Suppressor macrophage treated with lipopolysaccharide for 4 hours (primary cell): ENCODE measurements at places on chromosomes 2 and 18.
A peak's percentile ranks its signal among the peaks of the same experiment; 100 is the strongest.

DNA sequence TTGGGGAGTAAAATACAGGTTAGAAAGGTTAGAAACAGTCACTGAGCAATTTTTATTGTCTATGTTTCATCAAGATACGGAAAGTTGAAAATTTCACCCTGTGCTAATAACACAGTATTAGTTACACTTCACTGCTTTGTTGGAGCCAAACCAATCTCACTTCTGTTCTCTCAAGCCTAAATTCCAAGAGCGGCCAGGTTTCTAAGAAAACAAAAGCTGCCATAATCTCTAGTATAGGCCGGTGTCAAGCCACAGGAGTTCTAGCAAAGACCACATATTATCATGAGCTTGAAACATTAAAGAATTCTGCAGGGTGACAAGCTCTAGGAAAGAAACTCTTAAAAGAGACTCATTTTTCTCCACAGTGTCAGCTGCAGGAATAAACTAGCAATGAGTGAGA is 128.7 kb downstream of the TXNL1 start:
- no peak for DNase-seq

DNA sequence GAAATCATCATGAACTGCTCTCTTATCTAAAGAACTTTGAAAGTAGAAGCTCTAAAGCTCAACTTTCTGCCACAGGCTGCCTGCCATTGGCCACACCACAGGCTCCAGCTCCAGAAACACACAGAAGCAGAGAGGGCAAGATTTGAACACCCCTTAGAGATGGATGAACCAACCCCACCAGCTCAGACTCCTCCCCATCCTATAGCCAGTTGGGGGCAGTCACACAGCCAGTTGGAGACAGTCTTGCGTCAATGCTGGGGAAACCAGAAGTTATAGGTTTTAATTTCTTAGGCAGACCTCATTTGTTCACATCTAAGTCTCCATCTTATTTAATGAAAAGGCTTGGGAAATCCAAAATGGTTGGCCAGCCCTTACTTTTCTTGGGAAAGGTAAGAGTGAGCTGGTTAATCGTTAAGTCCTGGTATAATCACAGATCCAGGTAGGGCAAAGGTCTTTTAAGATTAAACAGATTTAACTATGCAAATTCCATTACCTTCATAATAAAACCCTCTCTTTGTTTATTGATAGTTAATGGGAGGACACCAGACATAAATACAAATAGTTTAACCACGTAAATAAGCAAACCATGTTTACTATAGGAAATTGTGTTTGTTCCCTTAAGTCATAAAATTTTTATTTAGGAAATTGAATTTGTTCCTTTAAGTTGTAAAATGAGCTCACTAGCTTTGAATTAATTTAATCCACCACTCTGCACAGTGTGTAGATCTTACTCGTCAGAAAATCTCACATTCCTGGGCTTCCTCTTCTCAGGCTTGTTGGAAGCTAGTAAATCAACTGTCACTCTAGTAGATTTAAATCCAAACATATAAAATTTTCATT is 28.0 kb downstream of the MRO start:
- DNase-seq, result no peak

GRCh38 chr2:161998857-161999256 is 75.2 kb downstream of the DPP4 start:
- DNase-seq, result no peak

DNA sequence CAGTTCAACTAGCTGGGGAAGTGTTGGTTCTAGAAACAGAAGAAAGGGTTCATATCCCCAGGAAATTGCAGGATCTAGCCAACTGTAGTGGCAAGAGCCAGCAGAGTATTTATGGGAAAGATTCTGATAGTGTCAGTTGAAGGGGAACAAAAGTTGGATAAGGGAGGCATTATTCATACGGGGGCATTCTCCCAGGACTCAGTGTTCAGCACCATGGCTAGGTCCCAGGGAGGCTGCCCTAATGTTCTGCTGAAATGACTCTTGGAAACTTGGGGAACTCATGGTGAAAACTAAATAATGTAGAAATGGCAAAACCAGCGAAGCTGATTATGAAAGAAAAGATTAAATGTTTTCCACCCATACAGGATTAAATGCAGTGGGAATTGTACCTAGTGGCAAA is 543.7 kb downstream of the TRIB2 start:
- DNase-seq, result no peak

DNA sequence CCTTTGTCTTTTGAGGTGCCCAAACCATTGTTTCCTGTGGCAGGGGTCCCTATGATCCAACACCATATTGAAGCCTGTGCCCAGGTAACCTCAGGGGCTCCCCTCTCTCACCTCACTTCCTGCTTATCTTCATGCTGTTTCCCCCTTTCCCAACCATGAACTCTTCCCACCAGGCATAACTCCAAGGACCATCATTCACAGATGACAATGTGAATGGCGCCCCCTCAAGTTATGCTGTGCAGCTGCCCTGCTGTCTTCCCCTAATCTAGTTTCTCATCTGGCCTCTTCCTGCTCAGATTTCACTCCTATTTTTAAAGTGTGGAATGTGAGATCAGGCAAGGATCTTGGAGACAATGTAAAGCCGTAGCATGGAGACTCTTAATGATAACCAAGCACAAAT is 1.4 kb downstream of the GMPPA start:
- DNase-seq, result no peak

DNA sequence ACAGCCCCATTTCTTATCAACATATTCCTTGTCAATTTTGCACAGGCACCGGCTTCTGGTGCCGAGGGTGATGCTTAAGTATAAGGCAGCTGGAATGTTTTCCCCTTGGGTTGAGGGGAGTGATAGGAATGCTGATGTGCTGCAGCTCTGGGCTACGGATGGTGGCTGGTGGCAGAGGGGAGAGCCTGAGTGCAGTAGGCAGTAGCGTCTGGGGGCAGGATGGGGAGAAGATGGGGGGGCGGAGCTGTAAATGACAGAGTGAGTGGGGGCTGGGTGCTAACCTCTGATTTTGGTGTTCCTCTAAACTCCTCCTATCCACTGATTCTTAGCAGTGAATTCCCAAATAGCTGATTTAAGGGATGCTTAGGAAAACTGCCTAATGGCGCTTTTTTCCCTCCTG is 20.7 kb downstream of the TMEM178A start:
- DNase-seq, result no peak

DNA sequence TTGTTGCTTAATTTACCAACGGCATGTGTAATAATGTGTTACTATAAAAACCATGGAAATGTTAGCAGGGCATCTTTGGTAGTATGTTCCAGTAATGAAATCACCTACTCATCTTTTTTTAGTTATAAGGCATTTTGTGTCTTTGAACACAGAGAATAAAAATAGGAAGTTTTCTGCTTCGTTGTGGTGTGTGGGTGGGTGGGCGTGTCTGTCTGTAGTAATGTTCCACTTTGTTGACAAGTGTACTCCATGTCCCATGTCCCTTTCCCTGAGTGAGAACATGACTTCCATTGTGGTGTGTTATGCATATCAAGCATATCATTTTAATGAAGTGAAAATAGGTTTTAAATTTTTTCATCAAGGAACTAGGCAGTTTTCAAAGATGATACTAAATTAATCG is 149.3 kb downstream of the VWC2L start:
- DNase-seq, result peak; percentile 2

GRCh38 chr2:36547906-36548305 is 50.1 kb downstream of the FEZ2 start:
- no peak for DNase-seq

GRCh38 chr2:239400596-239401066 is at the start of gene HDAC4:
HDAC4 (minus strand) TSS chr2:239401020; CDS start chr2:239352699, 48,321 bp downstream.
- DNase-seq, result no peak

DNA sequence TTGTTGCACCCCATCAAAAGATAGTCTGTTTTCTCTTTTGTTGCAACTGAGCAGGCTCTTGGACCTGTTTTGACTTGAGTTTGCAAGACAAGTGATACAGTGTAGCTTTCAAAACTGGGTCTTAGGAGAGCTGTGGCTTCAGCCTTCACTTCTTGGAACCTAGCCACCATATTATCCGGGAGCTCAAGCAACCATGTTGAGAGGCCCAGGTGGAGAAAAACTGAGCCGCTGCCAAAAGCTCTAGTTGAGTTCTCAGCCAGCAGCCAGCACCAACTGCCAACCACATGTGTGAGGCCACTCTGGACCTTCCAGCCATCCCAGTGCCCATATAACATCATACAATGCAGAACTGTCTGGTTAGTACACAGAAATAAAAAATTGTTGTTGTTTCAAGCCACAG is 5.4 kb downstream of the CACNB4 start:
- DNase-seq, result no peak

DNA sequence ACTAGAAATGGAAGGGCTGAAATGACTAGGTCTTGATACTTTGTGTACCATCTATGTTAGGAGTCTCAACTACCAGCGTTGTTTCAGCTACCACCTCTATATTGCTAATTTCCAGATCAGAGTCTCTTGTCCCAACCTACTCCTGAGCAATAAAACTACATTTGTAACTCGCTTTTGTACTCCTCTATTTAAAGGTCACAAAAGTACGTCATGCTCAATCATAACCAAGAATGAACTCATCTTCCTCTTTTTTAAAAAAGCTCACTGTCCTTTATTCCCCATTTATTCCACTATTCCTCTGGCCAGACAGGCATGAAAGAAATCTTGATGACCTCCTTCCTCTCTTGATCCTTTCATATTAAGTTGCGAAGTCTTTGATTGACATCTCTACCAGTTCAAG is 11.2 kb upstream of the MATN3 start:
- DNase-seq, result peak; percentile 78

- no peak for DNase-seq
Observed at GRCh38 chr2:46025676-46026075, 271.5 kb upstream of the EPAS1 start.

DNA sequence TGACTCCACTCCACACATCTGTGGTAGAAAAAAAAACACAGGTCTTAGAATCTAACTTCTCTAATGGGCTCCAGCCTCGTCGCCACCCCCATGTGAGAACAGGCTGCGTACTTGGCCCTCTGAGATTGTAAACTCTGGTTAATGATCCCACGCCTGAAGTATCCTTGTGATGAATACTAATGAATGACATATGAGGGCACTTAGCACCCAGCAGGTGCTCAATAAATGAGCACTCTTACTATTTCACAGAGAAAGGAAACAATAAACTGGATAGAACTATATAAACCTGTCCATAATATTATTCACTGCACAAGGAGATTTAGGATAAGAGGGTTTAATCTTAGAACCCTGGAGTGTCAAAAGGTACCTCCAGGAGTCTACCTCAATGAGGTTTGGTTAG is 310.1 kb upstream of the HNRNPA3 start:
- DNase-seq, result no peak

GRCh38 chr18:2281086-2281485 is 290.2 kb downstream of the METTL4 start:
- no peak for DNase-seq

DNA sequence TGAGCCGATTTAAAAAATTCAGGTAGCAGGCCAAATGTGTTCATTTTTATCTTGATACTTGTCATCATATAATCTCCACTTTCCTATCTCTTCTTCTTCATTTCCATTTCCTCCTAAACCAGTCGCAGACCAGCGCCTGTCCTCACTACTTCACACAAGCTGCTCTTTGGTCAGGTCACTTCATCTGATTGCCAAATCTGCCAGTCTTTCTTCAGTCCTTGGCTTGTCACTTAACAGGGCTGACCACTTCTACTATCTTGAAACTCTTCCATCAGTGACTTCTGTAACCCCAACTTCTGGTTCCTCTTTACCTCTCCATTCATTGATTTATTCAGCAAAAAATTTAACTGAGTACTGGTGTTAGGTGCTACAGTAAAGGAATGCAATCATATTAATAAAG is 18.0 kb upstream of the SPRED2 start:
- peak; percentile 44 for DNase-seq

DNA sequence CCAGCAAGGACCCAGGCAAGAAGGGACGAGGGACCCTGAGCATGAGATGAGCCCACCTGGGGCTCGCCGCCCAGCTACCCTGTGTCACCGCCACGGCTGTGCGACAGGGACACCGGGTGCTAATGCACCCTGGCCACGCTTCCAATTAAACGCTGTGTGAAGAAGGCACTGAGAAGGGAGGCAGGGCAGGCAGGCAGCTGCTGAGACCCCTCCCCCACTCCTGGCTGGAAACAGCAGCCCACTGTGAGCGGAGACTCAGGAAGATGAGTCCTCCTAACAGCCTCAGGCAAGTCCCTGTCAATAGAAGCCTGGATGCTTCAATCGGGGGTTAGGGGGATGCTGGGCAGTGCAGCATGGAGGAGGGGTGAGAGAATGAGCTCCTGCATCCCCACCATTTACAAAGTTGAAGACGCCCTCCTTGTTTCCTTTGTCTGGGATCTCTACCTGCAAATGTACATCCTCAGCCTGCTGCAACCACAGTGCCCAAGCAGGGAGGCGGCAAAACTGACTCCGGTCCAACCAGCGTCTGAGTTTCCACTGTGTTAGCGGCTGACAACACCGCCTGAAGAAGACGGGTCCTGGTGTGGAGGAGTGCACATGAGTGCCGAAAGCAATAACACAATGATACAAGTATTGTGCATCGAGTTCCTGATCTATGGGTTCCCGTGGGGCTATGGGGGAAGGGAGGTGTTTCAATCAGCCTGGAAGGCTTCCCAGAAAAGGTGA is 12.8 kb downstream of the TMEM163 start:
- DNase-seq, result no peak

DNA sequence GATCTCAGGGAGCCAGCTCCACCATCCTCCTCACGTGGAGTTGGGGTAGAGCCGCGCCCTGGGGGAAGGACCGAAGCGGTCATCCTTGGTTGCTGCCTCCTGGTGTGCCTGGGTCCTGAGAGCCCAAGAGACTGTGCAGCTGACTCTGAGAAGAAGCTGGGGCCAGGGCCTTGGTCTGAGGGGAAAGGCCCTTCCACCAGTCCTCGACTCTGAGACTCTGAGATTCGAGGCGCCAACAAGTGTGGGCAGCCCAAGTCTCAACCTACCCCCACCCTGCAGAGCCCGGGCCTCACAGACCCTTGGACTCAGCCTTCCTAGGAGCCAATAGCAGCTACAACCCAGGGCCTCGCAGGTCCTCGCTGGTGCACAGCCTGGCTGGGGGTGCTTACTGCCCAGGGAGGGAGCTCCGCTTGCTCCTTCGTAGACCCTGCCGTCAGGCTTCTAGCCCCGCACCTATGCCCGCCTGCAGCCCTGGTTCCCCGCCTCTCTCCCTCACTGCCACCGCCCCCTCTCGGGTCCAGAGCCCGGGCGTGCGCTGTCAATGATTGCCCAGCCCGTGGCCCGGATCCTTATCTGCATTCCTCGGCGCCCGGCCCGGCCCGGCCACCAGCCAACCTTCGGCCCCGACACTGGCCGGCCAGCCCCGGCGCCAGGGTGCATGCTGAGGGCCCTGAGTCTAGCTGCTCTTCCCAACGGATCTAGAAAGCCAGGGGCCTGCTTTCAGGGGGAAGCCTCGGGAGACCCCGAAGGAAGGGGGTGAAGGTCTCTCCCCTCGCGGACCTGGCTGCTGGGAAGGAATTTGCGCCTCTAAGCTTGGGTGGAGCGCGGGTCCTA is 2.0 kb downstream of the IHH start:
- no peak for DNase-seq
